Stimulated activated CD4-positive, alpha-beta T cell treated with anti-CD3 and anti-CD28 coated beads, TNF-alpha, amount 100 ng/mL, for 4 hours (primary cell): ENCODE measurements at places on chromosomes 6 and 20.

- no peak for DNase-seq
Measured at GRCh38 chr6:139447656-139447975, 73.2 kb upstream of the CITED2 start.

GRCh38 chr6:126633373-126633772, 293.5 kb downstream of the CENPW start:
- DNase-seq = no peak

DNA sequence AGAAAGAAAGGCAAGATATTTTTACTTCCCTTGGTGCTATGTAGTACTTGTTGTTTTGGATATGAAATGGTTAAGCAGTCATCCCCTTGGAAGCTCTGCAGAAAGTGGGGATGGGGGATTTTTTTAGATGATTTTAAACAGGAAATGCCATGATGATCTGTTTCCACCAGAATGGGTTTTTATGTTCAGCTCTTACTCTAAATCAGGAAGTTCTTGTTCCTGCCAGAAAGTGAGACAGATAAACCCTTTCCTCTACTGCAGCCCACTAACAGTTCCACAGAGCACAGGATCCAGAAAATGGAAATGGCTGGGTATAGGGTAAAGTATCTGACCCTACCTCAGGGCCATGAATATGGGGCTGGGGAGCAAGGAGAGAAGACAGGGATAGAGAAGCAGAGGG, 32.1 kb upstream of the PPP1R3G start:
- DNase-seq = no peak

DNA sequence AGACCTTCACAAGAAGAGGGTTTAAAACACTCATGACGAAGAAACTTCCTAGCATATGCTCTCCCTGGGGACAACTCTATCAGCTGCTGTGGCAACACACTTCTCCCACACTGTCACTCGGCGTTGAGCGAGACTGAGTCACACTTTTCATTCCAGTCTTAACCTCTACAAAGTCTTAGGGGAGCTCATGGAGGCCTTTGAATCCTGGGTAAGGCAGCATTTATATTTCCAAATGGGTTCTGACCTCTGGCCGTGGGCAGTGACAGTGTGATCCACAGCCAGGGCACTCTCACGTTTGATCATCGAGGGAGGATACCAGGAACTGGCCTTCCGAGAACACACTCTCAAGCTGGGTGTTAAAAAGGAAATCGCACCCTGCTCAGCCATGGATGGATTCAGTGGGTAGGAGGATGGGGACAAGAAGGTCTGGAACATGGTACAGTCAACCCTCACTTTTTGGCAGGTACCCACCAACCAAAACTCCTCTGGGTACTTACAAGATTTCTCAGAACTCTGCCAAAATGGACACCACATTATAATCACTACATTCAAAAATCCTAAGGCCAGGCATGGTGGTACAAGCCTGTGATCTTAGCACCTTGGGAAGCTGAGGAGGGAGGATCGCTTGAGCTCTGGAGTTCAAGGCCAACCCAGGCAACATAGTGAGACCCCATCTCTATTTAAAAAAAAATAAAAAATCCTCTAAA, 19.6 kb downstream of the RRBP1 start:
- no peak for DNase-seq

GRCh38 chr20:19934792-19935491, 82.2 kb upstream of the NAA20 start:
- DNase-seq = no peak
